Stimulated activated CD8-positive, alpha-beta memory T cell treated with anti-CD3 and anti-CD28 coated beads, Interleukin-15, amount 100 ng/mL, for 24 hours (primary cell): ENCODE measurements at places on chromosomes 7 and 10.

DNA sequence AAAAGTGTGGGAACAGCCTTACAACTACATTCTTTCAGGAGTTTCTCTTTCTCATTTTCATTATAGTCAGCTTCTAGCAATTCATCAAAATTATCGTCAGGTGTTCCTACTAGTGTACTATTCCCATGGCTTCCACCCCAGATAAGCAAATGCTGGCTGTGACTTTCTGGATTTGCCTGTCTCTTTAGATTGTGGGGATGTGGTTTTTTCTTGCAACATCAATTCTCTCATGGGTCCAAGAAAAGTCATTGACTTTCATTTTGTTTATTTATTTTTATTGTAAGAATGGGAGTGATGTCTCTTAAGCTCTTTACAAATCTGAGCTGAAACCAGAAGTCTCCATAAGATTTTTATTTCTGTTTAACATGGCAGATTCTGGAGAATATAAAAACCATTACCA is 349.7 kb upstream of the SEMA3C start:
- no peak for DNase-seq

- DNase-seq, result no peak
Measured at GRCh38 chr7:127793582-127793981, 141.6 kb downstream of the SND1 start.

GRCh38 chr7:80918909-80919721 is at the start of gene SEMA3C:
Gene SEMA3C (minus strand): TSS chr7:80919051. CDS start chr7:80916781, 2,270 bp downstream.
- DNase-seq, result no peak

- DNase-seq, result no peak
Measured at GRCh38 chr7:93968911-93969620, 35.1 kb downstream of the BET1 start.
